ENCODE measurements at places on chromosomes 3 and 15. TPM values are rescaled to one million over a fixed set of nuclear protein-coding genes. Genes with fewer than 3 reads are reported as not detected.

GRCh38 chr15:29534378-29534777 lies 264.8 kb upstream of the NSMCE3 start:
- no peak for DNase-seq

DNA sequence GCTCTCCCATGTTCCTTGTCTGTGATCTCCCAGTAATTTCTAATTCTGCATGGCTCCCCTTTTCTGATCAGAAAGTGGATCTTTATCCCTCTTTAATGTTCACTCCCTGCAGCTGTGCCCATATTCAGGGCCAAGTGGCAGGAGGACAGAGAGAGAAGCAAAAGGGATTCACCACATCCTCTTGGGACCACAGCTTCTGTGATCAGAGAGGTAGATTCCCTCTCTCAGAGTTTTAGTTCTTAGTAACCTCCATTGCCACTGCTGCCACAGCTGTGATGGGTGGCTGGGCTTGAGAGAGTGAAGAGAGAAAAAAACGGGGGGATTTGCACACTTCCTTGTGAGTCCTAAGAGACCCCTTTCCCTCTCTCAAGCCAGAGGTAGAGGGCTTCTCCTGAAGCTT lies 49.2 kb downstream of the GLCE start:
- DNase-seq = no peak

- no peak for DNase-seq
These were observed 64.2 kb upstream of the PYGO1 start for GRCh38 chr15:55652359-55652758.

DNA sequence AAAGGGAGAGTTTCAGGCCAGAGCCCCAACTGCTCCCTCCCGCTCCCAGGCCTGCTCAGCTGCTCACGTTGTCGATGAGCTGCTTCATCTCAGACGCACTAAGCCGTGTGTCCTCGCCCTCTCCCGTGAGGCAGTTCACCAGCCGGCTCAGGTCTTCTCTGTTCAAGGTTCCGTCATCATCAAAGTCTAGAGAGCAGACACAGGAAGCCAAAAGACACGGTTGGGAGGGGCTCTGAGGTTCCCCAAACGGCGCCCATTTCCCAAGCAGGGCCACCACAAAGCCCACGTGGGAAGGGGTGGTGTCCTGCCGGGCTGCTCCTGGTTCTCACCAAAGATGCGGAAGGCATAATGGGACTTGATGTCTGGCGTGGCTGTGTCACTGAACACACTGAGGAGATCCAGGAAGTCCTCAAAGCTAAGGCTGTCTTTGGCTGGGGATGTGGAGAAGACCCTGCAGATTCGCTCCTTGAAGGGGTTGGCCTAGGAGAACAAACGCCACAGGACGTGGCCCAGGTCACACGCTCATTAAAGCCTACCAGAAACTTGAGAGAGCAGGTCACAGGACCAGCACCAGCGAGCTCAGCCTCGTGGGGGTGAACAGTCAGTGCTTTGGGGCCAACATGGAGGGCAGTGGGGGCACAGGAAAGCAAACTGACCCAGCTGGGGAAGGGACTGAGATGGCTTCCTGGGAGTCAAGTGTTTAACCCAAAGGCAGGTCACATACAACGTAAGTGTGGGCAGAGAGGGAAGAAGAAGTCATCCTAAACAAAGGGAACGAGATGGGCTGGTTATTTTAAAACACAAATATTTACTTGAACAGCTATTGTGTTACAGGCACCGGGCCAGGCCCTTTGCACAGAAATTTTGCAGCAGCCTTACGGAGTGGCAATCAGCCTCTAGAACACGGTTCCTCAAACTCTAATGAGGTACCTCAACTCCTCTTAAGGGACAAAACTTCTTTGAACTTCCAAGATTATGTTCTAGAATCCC lies 2.4 kb downstream of the CIB1 start:
- DNase-seq = no peak

Gene UBP1
- total RNA-seq = 23.8 TPM

GRCh38 chr15:99962006-99962561 lies 228.8 kb upstream of the LYSMD4 start:
- no peak for DNase-seq

Gene KCNAB1
- not detected for total RNA-seq
